Head of caudate nucleus (tissue), 42 donors: ENCODE measurements at places on chromosomes 12 and 14.
A peak's percentile ranks its signal among the peaks of the same experiment; 100 is the strongest.

- no peak for DNase-seq
Measured at GRCh38 chr12:68785358-68785757, 22.6 kb upstream of the MDM2 start.

DNA sequence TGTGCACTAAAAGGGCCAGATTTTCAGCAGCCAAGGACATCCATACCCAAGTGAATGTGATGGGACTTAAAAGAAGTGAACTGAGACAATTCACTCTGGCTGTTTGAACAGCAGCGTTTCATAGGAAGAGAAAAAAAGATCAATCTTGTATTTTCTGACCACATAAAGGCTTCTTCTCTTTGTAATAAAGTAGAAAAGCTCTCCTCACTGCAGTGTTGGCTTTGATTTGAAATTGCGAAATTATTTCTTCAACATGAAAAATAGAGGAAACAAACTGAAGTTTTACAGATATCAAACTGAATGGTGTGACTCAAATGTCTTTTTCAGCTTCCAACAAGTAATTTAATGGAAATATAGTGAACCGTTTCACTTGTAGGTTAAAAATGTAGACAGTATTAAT is 11.3 kb upstream of the KCNMB4 start:
- DNase-seq, result no peak

- DNase-seq, result no peak
Measured at GRCh38 chr14:77318006-77318553, 2.6 kb downstream of the POMT2 start.

- no peak for DNase-seq
Measured at GRCh38 chr14:84217066-84217465, 1312.9 kb upstream of the FLRT2 start.

- no peak for DNase-seq
Measured at GRCh38 chr14:44778604-44779003, 183.1 kb downstream of the KLHL28 start.

- DNase-seq, result peak; percentile 44
Measured at GRCh38 chr12:56221232-56221756, 428 bp downstream of the RNF41 start.

GRCh38 chr14:69014829-69015259 is 35.7 kb upstream of the ACTN1 start:
- no peak for DNase-seq

GRCh38 chr14:32561520-32561919 is 232.4 kb downstream of the AKAP6 start:
- DNase-seq, result no peak

DNA sequence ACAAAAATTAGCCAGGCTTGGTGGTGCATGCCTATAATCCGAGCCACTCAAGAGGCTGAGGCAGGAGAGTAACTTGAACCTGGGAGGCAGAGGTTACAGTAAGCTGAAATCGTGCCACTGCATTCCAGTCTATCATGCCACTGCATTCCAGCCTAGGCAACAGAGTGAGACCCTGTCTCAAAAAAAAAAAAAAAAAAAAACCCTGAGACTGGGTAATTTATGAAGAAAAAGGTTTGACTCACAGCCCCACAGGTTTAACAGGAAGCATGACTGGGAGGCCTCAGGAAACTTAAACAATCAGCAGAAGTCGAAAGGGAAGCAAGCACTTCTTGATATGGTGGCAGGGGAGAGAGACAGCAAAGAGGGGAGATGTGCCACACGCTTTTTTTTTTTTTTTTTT is 123.2 kb downstream of the GXYLT1 start:
- no peak for DNase-seq

- peak; percentile 45 for DNase-seq
Measured at GRCh38 chr12:126784328-126784921, 1482.5 kb upstream of the TMEM132C start.

DNA sequence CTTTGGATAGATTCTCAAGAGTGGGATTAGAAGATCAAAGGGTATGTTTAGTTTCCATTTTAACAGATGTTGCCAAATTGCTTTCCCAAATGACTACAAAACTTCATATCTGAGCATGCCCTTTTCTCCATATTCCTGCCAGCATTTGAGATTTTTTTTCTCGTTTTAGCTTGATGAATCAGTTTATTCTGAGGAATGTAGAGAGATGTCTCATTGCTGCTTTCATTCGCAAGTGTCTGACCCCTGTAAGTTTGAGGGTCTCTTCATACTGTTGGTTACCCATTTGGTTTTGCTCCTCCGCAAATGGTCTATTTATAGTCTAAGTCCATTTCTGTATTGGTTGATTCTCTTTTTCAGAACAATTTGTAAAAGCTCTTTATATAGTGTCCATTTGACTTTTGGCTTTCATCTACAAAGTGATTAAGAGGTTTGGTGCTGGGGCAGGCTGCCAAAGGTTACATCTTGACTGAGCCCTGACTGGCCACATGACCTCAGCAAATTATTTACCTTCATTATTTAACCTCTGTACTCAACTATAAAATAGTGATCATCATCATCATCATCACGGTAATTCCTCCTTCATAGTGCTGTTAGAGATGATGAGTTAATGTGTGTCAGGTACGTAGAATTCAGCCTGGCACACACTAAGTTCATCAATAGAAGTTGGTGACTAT is 33.6 kb downstream of the HCAR2 start:
- DNase-seq, result no peak

GRCh38 chr12:131105351-131105735 is 151.6 kb downstream of the ADGRD1 start:
- no peak for DNase-seq

DNA sequence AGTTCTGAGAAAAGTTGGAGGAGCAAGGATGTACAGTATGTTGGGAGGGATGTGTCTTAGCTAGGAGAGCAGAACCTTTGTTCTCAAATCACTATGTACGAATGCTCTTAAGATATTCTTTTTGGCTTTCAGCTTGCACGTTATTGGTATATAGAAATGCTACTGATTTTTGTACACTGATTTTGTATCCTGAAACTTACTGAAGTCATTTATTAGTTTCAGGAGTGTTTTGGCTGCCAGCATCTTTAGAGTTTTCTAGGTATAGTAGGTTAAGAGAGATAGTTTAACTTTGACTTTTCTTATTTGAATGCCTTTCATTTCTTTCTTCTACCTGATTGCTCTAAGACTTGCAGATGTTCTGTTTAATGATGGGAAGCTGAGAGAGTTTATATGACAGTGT is 442.8 kb upstream of the FBXO33 start:
- DNase-seq, result no peak

- no peak for DNase-seq
Measured at GRCh38 chr14:22311636-22312035, 277.4 kb downstream of the DAD1 start.

DNA sequence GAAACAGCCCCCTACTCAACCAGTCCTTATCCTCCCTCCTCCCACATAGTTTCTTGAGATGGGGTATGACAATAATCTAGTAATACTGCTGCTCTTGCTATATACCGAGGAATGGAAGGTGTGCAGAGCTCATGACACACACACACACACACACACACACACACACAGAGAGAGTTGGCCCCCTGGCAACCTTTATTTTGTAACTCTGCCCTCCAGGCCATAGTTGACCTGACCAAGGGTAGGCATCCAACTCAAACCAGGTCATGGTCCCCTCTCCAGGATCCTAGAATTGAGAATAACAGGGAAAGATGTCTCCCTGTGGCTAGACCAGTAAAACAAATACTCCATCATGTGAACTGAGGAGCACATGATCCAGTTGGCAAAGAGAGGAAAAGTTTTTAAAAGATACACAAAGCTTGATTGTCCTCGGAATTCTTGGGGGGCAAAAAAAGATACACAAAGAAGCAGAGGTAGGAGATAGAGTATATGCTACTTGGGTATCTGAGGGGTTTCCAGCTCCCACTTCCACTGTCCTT is 11.3 kb downstream of the ERO1A start:
- DNase-seq, result no peak

GRCh38 chr12:4806439-4807115 is 86.4 kb downstream of the GALNT8 start:
- no peak for DNase-seq

GRCh38 chr12:27859648-27860047 is 79.6 kb upstream of the MANSC4 start:
- no peak for DNase-seq

- peak; percentile 42 for DNase-seq
Measured at GRCh38 chr14:70822530-70823185, 13.3 kb upstream of the MAP3K9 start.

GRCh38 chr14:67491741-67492507 is 3.4 kb upstream of the TMEM229B start:
- DNase-seq, result no peak

- DNase-seq, result no peak
Measured at GRCh38 chr14:85093631-85094330, 436.2 kb upstream of the FLRT2 start.

DNA sequence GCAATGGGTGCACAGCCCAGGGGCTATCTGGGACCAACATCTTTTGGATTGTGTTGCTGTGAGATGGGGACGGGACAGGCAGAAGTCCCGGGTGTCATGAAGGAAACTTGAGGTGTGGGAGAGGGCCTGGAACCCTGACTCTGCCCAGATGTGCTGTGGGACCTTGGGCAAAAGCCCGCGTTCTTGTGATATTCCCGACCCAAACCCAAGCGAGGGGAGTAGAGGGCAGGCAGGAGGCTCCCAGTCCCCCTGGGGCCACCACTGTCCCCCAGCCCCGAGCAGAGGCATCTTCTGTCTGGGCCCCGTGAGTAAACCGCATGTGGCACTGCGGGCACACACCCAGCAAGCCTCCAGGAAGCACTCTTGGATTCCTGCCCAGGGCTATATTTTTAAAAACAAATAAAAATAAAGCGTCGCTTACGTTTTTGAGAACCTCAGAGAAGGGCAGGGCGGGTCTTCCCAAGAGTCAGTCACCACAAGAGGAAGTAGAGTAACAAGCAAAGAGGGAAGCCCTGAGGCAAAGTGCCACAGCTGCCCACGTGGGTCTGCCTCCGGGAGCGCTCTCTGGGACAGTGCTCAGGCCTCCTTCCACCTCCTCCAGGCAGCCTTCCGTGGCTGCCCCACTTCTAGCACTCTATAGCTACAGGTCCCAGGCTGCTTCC is 39.5 kb downstream of the BEGAIN start:
- no peak for DNase-seq

GRCh38 chr14:24398653-24399446 is at the start of gene NYNRIN:
Gene NYNRIN (plus strand): TSS chr14:24399003. CDS start chr14:24399247, 244 bp downstream.
- no peak for DNase-seq

GRCh38 chr12:5455045-5455444 is 23.1 kb downstream of the NTF3 start:
- DNase-seq, result no peak

DNA sequence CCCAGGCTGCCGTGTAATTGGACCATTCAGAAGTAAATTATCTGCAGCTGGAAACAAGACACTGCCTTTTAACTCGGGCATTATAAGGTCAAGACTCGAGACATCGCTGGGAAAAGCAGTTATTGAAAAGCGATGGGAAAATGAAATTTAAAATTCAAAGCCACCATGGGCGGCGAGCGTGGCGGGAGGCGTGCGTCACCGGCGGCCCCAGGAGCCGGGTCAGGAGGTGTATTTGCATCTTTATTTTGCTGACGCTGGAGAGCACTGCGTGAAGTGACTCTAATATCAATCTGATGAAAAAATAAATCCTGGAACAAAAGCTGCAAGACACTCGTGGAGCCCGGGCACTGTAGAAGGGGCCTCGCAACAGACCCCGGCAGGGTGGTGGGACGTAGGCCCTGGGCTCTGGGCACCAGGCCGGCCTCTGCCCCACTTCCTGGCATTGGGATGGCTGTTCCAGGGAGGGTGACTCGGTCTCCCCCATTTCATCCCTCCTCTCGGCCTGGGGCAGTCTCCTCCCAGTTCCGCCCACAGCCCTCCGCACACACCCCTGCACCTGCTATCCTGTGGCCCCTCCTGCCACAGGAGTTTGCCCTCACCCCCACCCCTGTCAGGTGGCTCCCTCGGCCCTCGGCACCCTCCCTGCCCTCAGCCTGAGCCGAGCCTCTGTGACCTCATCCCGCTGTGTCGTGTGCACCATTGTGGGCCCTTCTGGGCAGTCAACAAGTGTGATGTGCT is 196.2 kb downstream of the KIF26A start:
- DNase-seq, result no peak

DNA sequence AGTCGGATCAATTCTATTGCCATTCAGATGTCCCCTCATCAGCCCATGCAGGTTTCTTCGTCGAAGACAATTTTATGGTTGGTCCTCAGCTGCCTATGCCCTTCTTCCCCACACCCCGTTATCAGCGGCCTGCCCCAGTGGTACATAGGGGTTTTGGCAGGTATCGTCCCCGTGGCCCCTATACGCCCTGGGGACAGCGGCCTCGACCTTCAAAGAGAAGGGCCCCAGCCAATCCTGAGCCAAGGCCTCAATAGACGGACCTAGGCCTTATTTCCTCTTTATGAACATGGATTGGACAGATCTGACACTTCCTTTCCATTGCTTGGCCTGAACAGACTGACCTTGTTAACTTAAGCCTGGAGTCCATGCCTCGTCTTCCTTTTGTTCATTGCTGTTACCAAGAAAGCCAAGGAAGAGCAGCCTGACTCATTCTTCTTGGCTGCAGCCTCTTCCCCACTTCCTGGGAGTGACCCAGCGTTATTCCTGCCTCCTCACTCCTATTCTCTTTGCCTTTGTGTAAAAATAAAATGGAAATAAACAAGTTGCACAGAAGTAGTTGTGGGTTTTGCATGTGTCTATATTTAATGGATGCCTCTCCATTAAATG is 156.5 kb upstream of the AMIGO2 start:
- DNase-seq, result no peak

DNA sequence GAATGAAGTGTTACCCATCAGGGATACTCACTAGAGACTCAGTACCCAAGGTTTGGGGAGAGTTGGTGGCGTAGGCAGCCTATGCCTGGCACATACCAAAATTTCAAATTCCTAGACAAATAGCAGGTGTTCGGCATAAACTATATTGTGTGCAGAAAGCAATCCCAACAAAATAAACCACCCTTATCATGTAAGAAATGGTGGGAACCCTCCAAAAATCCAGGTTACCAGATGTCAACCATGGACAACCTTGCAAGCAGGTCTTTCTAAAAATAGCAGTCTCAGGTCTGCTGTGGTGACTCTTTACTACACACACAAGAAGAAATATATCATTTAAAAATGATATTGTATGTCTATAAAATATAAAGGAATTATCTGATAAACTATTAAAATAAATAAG is 17.7 kb upstream of the PTGER2 start:
- no peak for DNase-seq

GRCh38 chr12:54865683-54866324 is 11.5 kb downstream of the MUCL1 start:
- DNase-seq, result no peak

- DNase-seq, result no peak
Measured at GRCh38 chr14:91754819-91755218, 22.9 kb upstream of the CATSPERB start.

- no peak for DNase-seq
Measured at GRCh38 chr12:13592063-13592942, 389.1 kb downstream of the GRIN2B start.

GRCh38 chr14:36975834-36976233 is 196.6 kb downstream of the SLC25A21 start:
- DNase-seq, result no peak

DNA sequence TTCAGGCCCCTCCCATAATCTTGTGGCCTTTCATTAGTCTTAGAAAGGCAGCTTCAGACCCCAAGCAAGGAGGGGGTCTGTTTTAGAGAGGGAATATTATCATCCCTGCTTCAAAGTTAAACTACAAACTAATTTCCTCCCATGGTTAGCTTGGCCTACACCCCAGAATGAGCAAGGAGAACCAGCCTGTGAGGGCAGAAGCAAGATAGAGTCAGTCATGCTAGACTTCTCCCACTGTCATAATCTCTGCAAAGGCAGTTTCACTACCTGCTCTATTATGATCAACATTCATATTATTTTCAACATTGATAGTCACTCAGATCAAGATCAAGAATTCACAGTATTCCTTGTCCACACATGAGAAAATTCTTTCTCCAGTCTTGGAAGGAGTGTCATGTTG is 105.1 kb downstream of the GXYLT1 start:
- DNase-seq, result no peak
